ENCODE measurements at places on chromosomes 1 and 21.

- DNase-seq, result no peak
Measured at GRCh38 chr1:33082575-33083108, 1.7 kb downstream of the AZIN2 start.

GRCh38 chr21:26077521-26077920 is 93.0 kb downstream of the APP start:
- no peak for DNase-seq

- no peak for DNase-seq
Measured at GRCh38 chr1:206803221-206803730, 31.0 kb upstream of the IL10 start.

DNA sequence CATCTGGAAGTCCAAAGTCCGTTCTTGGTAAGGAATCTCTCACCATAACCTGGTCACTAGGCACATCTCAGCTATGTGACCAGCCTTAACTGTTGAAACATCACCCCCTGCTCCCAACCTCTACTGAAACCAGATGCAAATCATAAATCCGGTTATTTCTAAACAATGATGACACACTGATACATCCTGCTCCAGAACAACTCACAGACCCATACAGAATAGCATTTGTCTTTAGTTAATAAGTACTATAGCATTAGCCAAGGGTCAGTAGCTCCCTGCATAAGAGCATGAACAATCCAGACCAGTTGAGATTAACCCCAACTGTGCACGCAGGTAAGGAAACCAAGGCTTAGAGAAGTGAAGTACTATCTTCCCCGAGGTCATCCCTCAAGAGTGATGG is 38.0 kb upstream of the KCTD3 start:
- no peak for DNase-seq

DNA sequence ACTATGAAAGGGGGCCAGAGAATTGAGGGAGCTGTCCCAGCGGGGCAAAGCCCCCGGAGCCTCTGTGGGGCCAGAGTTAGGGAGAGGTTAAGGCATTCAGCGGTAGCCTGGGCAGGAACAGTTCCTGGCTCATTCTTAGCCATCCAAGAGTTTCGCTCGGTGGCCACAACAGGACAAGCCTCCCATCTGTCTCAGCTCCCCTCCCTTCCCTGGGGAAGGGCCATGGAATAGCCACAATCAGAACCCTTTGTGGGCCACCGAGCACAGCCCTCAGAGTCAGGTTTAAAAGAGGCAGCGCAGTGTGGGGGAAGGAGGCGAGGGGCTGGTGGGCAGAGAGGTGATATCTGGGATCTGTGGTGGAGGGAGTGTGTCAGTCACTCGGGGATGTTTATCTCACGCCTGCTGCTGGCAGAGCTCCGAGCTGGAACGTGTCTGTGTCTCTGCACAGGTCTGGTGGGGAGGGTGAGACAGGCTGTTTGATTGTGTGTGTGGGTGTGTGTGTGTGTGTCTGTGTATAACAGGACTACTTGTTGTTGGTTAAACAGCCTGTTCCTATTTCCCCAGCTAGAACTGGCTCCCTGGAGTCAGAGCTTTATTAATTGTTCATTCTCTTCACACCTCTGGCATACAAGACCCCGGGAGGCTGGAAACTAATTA is 49.6 kb upstream of the GOLT1A start:
- no peak for DNase-seq

- DNase-seq, result no peak
Measured at GRCh38 chr1:11918799-11919519, 7.3 kb downstream of the KIAA2013 start.

- no peak for DNase-seq
Measured at GRCh38 chr1:197907846-197908616, 5.6 kb downstream of the C1orf53 start.
